ENCODE measurements at places on chromosomes 12 and 14. TPM values are rescaled to one million over a fixed set of nuclear protein-coding genes. Genes with fewer than 3 reads are reported as not detected.

KRT79 gene
- total RNA-seq: not detected

PLBD2 gene
- total RNA-seq: 13.6 TPM

TAMALIN gene
- 19.9 TPM for total RNA-seq

DHRS4L2 gene
- total RNA-seq: 20.9 TPM

PTPRO gene
- total RNA-seq: 3.7 TPM

CYP27B1 gene
- 2.6 TPM for total RNA-seq

NGB gene
- not detected for total RNA-seq

PTPRB gene
- not detected for total RNA-seq

EID3 gene
- 7.3 TPM for total RNA-seq

TEAD4 gene
- total RNA-seq: not detected

KRT2 gene
- total RNA-seq: not detected

BMP4 gene
- 0.34 TPM for total RNA-seq

MMP14 gene
- total RNA-seq: 4.9 TPM

NRXN3 gene
- not detected for total RNA-seq

SYCP3 gene
- 0.94 TPM for total RNA-seq

IAPP gene
- total RNA-seq: not detected

SALL2 gene
- 4.0 TPM for total RNA-seq

PKP2 gene
- total RNA-seq: not detected

AVPR1A gene
- not detected for total RNA-seq

PIWIL1 gene
- not detected for total RNA-seq

DAO gene
- total RNA-seq: not detected

SVOP gene
- not detected for total RNA-seq

RNASE1 gene
- total RNA-seq: 4.5 TPM
